ENCODE measurements at places on chromosomes 4 and X.

- DNase-seq, result no peak
Observed at GRCh38 chr4:101969965-101970364, 179.4 kb downstream of the BANK1 start.

- peak; percentile 5 for DNase-seq
Observed at GRCh38 chr4:173538148-173538908, 8.3 kb upstream of the HAND2 start.

DNA sequence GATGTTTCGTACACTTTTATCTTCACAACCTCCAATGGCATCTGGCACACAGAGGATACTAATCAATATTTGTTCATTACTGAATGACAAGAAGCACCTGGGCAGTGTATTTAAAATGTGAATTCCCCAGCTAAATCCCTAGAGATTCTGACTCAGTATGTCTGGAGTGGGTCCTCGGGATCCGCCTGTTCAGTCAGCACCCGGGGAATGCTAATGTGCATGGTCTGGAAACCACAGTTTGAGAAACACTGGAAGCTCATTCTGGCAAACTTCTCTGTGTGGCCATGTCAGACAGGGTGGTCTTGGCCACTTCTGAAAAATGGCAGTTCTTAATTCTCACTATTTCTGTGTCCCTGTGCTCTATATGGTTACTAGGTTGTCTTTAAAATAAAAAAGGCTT lies 138.8 kb upstream of the VCX start:
- no peak for DNase-seq

DNA sequence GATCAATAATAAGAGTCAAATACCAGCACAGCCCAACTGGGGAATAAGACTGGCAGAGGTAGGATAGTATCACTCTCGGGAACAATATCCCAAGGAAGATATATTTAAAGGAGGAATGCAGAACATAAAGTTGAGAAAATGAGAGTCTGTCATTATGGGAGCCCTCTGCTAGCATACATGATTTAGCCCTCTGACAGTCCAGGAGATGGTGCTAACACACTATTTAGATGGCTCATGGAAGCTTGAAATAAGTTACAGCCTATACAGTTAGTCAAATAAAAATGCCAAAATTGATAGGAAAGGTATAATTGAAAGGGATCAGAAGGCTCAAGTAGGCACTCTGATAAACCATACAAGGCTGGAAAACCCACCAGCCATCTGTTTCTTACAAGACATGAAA lies 201.0 kb upstream of the NEIL3 start:
- no peak for DNase-seq

- peak; percentile 12 for DNase-seq
Observed at GRCh38 chr4:27360790-27361267, 500.2 kb downstream of the STIM2 start.

GRCh38 chr4:168538632-168539031 lies 41.8 kb downstream of the PALLD start:
- no peak for DNase-seq

All from SW480 (cell line).